T-helper 9 cell (primary cell): ENCODE measurements at places on chromosomes 7 and 10.

- no peak for DNase-seq
Measured at GRCh38 chr10:30894221-30894620, 137.4 kb downstream of the ZNF438 start.

- DNase-seq, result no peak
Measured at GRCh38 chr7:137469191-137469811, 125.8 kb upstream of the PTN start.

DNA sequence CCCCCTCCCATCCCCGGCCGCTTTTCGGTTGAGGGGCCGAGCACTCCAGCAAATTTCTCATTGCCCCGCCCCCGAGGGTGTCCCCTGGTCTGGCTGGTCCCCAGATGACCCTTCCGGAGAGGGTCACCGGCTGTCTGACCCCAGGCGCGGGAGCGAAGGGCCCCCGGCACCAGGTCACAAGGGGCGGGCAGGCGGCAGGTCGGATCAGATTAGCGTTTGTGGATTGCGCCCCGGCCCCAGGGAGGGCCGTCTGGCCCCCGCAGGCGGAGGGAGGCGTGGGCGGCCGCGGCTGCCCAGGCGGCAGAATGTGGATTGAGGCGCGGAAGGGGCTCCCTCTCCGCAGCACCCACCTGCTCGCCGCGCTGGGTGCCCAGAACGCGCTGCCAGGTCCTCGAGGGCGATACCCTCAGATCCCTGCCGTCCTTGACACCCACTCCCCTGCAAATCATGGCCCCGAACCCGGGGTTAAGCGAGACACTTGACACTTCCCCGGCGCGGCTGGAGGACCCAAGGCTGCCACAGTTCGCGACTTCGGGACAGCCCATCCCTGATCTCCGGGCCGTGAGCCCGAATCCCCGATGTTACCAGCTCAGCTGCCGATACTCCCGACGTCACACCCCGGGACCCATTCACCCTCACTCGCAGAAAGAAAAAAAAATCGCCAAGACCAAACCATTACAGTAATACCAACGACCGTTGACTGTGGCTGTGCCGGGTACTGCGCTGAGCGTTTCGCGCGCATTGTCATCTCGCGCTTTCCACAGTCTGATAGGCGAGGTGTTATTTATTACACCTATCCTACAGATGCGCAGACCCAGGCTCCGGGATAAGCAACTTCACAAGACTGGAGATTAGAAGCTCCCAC is 953 bp downstream of the NODAL start:
- DNase-seq, result no peak

GRCh38 chr7:43119371-43120075 is 7.1 kb downstream of the HECW1 start:
- DNase-seq, result no peak

DNA sequence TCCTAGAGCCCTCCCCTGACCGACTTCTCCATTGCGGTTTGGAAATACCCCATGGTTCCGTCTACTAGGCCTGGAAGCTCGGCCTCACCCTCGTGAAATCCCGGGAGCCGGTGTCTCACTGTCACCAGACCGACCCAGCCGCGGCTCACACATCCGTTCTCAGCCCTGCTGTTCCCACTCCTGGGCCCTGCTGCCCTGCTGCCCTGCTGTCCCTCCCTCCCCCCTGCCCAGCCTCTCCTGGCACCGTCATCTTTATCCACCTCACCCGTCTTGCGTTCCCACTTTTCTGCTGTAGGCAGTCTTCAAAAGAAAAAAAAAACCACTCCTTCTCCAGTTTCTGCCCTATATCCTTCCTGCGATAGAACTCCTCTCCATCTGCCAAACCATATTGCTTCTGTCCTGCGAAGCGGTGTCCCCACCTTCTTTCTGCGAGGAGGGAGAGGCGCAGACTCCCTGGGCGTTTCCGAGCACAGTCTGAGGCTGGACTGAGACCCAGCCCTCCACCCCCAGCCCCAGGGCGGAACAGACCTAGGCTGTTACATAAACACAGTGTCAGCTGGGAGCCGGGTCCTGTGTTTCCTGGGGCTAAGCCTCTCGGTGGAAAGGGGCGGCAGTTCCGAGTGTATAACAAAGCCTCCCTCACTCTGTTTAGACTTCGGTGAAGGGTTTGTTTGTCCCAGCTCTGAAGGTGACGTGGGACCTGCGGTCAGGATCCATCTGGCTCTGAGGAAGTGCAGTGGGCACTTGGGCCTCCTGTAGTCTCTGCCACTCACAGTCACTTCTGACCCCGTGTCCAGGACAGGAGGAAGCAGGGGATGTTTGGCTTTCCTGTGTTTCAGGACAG is 2.8 kb downstream of the AGAP3 start:
- no peak for DNase-seq

DNA sequence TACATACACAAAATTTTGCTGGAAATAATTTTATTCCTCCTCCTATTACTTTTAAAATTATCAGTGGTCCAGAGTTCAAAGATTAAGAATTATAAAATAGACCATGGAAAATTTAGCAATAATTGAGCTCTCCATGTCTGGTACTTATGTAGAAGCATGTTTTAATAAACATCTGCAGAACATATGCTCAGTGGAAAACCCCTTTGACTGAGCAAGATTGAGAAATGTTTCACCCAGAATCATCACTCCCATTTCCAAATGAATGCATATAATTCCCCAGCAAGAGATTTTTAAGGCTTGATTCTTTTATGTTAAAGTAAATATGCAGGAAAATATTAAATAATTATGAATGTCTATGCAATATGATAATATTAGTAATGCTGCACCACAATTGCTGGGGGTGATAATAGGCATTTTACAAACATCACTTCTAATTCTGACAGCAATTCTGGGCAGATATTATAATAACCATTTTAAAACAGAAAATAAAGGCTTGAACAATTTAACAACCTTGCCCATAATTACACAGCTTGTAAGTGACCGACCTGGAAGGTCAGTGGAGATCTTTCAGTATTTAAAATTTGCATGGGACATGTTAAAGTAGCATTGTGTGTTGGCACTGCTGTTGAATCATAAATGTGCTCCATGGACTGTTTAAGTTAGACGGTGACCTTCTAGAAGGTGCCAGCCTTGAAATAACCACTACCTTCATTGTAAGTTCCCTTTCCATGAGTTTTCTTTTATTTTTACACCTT is 45.6 kb upstream of the TES start:
- no peak for DNase-seq

DNA sequence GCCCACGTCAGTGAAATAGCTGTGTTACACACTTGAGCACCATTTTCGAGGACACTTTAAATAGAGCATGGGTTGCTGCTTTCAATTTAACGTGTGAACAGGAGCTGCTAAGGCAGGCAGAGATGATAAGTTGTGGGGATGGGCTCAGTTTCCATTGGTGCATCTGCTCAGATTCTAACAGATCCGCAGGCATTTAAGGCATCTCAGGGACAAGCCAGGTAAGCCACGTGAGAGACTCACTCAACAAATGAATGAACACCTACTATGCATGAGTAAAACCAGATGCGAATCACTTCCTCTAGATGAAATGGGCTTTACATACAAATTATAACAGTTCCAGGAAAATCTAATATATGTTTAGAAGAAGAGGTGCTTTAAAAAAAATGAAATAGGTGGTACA is 34.6 kb downstream of the PLXNA4 start:
- no peak for DNase-seq

- DNase-seq, result no peak
Measured at GRCh38 chr10:21417172-21417712, 108.2 kb downstream of the SKIDA1 start.

DNA sequence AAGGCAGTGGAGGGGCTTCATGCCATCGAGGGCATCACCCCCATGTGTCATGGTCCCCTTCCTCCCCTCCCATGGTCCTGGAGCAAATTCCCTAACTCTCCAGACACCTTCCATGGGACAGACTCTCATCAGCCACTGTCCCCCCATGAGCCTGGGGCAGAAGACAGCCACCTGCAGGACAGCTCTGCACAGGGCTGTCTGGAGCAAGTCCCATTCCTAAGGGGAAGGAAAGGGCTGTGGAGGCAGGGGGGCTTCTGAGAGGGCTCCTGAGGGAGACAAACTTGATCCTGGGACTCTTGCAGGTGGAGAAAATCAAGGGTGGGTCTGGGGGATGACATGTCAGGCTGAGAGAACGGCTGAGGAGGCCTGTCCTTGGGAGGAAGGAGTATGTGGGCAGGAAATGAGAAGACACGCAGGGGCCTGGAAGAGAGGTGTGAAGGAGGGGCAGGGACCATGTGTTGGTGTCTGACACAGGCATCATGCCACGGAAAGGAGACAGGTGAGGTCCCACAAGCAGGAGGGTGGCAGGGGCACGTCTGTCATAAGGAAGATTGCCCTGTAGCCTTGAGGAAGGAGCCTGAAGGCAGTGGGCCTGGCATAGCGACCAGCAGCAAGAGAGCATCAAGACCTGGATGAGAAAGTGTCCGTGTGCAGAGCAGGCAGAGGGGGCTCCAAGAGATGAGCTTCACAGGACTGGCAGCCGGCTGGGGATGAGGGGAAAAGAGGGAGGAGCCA is 14.4 kb upstream of the GDF10 start:
- no peak for DNase-seq

- DNase-seq, result no peak
Measured at GRCh38 chr7:101120315-101120714, 6.6 kb upstream of the SERPINE1 start.

GRCh38 chr10:48740988-48741387 is 56.3 kb downstream of the WDFY4 start:
- DNase-seq, result no peak

- no peak for DNase-seq
Measured at GRCh38 chr10:131419797-131420196, 108.3 kb upstream of the TCERG1L start.

GRCh38 chr7:54995610-54996363 is 23.0 kb upstream of the EGFR start:
- no peak for DNase-seq

DNA sequence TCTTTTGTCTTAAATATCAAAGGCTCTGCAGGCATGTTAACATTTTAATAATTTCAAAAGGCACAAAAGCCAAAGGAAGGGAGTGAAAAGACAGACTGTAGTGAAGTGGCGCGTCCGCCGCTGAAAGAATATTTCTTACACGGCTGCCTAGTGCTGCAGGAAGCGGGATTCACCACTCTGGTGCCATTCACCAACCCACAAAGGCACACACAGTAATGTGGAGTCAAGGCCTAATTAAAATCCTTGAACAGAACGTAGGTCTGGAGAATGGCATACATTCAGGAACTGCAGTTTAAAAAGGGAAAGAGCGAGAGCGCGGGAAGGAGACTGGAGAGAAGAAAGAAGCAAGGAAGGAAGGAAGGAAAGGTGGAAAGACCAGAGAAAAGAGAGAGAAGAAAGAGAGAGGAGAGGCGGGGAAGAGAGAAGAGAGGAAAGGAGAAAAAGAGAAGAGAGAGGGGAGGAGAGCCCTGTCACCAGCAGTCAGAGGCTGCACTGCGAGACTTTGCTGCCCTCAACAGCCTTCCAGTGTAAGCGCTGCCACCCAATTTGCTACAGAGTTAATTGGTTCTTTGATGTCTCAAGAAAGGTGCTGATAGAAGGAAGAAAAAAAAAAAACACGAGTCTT is 554.0 kb downstream of the MDFIC start:
- no peak for DNase-seq

DNA sequence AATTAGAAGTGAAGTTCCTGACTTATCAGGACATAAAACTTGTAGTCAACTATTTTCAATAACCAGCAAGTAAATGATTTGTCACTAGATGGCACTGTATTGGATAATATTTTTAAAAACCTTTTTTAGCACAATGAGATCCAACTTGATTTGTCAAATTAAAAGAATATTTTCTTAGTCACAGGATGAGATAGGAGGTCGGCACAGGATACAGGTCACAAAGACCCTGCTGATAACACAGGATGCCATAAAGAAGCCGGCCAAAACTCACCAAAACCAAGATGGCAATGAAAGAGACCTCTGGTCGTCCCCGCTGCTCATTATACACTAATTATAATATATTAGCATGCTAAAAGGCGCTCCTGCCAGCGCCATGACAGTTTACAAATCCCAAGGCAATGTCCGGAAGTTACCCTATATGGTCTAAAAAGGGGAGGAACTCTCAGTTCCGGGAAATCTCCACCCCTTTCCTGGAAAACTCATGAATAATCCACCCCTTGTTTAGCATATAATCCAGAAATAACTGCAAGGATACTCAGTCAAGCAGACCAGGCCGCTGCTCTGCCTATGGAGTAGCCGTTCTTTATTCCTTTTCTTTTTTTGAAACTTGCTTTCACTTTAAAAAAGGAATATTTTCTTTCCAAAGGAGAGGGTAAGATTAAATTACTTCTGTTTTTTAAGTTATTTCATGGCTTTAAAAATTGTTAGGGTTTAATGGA is 255.7 kb upstream of the MKLN1 start:
- no peak for DNase-seq

- no peak for DNase-seq
Measured at GRCh38 chr10:93718937-93719725, 16.7 kb upstream of the FRA10AC1 start.

- DNase-seq, result no peak
Measured at GRCh38 chr10:59333701-59334100, 28.6 kb downstream of the FAM13C start.

GRCh38 chr7:126443951-126444350 is 808.8 kb downstream of the GRM8 start:
- no peak for DNase-seq

- no peak for DNase-seq
Measured at GRCh38 chr10:99531026-99531695, 1.6 kb upstream of the NKX2-3 start.
